ENCODE measurements at places on chromosomes 3 and 15.

DNA sequence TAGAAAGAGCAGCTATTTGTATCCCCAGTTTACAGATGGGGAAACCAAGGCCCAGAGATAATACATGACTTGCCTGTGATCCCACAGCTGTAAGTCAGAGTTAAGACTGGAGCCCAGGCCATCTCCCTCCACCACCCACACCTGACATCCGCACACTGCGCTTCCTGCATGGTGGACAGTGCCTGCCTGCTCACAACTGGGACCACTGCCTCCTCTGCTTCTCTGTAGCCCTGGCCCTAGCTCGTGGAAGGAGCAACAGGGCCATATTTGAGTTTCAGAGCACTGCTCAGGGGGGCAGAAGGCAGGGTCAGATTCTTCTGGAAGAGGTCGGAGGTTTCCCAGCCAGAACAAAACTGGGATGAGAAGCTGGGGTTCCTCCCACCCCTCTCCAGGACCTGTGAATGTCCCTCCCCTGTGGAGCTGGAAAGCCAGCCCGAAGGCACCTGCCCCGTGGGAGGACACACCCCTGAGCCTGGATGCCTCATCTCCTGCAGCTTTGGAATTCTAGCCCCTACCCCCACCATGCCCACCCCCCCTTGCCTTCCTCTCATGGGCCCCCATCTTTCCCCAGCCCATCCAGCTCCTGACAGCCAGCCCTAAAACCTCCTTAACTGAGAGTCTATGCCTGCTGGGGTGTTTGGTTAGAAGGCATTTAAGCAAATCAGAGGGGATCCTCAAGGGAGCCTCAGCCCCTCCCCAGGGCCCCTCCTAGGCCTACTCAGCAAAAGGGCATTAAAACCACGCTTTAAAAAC lies 100.1 kb downstream of the TPRA1 start:
- no peak for DNase-seq

DNA sequence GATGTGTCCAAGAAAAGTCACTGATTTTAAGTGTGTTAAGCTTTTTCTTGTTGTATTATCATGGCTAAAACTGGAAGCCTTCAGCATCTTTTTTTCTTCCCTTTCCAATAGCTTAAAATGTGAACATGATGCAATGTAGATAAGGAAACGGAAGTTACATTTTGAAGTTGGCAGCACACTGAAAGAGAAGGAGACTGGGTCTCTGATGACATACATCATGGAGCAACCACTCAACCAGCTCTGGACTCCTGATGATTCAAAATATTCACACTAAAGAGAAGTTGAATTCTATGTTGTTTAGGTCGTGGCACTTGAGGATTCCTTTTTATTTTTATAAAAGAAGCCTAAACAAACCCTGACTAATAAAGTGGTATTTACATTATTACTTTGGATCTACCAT lies 488.3 kb upstream of the ALCAM start:
- no peak for DNase-seq

DNA sequence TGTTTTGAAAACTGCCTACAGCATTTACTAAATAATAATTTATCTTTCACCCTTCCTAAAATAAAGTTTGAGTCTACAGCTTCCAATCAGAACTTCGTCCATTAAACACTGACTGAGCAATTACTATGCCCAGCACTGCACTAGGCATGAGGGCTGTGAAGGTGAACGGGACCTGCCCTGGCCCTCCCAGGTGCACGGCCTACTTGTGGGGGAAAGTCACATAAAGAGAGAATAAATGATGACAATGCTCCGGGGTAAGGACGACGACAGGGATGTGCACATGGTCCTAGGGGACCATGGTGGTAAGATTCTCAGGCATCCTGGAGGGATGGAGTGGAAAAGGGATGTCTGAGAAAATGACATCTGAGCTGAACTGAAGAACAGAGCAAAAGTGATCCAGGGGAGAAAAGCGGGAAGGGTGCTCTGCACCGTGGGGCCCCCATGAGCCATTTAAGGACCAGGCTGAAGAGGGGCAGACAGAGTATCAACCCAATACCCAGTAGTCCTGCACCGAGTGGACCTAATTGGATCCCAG lies 11.5 kb downstream of the PLA2G4F start:
- DNase-seq: no peak

- no peak for DNase-seq
Observed at GRCh38 chr3:38374221-38374620, 27.6 kb downstream of the XYLB start.

- DNase-seq: no peak
Observed at GRCh38 chr3:66302288-66302687, 81.5 kb downstream of the SLC25A26 start.

GRCh38 chr3:96706509-96706908 lies 107.9 kb upstream of the EPHA6 start:
- DNase-seq: no peak

- no peak for DNase-seq
Observed at GRCh38 chr3:196499061-196499460, 4.5 kb downstream of the RNF168 start.

DNA sequence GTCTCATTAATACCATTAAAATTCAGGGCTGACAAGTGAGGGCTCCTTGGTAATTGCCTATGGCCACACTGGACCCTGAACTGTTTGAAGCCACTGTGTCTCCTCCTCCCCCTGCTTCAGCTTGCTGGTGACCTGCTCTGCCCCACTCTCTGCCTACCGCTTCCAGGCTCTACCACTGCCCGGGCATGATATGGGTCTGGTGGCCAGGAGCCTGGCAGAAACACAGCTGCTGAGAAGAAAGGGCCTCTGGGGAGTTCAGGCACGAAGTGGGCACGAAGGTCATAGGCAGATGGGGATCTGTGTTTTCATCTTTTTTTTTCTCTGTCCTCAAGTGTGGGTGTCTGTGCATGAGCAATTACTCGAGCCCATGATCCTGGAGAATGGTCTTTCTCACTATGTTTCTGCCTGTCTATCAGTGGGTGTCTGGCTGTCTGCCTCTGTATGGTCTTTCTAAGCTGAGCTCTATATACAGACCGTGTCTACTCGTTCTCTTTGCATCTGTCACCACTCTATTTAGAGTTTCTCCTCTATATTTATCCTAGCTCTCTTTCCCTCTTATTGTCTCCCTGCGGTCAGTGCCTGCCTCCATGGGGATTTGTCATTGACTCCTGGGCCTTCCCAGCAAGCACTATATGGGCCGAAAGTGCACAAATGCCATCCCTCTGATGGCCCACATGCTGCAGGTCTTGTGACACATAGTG lies 42.1 kb upstream of the EPHB1 start:
- no peak for DNase-seq

GRCh38 chr15:101250341-101250831 lies 1.5 kb downstream of the CHSY1 start:
- no peak for DNase-seq

DNA sequence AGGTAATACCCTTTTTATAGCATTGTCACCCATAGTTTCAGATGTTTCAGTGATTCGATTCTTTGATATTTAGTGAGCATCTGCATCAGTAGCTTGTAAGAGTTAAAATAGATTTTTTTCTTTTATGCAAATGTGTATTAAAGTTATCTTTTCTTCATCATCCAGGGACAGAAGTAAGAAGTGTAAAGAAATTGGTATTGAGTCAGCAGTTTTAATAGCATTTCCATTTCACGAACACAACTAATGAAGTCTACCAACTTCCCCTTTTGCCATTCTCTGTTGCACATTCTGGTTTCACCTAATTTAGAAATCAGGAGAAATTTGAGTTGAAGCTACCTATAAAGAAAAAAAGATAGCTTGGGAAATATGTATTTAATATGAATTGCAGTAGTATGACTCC lies 127.9 kb downstream of the ROBO1 start:
- DNase-seq: no peak
